Left hindlimb (tissue), 1 donor: ENCODE measurements at places on chromosomes 12 and 14.

DNA sequence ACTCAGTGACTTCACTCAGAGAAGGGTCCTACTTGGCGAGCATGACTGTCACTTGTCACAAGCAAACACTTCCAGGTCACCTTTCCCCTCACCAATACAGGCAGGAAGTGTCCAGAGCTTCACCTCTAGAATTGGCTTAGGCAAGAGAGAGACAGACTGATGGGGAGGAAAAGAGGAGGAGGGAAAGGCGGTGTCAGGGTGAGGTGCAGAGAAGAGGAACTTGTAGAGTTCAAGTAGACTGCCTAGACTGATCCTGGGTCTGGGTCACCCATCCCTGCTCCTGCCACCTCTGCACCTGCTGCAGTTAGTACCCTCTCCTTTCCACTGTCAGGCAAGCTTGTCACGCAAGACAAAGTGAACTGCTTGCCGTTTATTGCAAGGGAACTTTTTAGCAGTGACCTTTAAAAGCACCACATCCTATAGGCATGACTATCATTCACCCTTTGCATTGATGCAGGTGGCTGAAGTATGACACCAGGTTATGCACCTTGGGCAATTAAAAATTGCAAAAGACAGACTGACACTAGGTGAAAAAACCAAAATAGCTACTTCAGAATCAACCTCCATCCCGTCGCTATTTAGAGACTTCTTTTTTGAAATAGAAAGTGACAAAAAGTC is 292.4 kb downstream of the SYT1 start:
- no peak for DNase-seq

GRCh38 chr14:50116966-50117365 is 594 bp upstream of the VCPKMT start:
- no peak for DNase-seq

DNA sequence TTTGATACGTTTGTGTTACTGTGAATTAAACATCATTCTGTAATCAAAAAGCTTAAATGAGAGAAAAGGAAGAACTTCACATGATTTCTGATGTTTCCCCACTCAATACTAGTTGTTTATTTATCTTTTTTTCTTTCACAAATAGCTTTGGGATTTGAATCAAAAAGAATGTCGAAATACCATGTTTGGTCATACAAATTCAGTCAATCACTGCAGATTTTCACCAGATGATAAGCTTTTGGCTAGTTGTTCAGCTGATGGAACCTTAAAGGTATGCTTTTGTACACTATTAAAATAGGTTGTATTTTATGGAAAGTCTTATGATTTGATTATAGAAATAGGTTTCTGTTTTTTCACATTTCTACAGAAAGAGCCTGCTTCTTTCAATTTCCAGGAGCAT is 41.5 kb downstream of the APAF1 start:
- no peak for DNase-seq

DNA sequence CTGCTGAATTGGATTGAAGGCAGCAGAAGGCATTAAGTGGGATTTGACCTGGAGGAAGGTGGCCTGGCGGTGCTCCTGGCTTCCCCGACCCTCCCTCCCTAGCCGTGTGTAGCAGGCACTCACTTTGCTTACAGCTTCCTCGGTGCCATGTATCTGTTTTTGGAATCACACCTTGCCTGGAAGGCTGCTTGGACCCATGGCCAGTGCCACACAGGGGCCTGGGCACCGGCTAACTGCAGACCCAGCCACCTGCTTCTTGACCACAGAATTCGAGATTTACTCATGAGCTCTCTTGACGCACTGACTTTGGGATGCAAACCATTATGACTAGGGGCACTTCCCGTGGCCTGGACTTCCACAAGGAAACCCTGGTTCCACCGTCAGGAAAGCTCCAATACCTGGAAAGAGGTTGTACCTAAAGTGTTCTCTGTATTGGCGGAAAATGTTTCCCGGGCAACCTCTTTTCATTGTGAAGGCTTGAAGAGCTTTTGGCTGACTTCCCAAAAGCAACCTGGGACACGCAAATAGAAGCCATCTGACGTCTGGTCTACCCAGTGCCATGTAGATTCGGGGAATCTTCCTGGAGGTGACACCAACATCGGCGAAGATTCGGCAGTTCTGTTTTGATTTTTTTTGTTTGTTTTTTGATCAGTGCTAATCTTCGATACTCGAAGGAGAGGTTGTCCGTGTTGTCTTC is 125.6 kb upstream of the RTL1 start:
- peak; percentile 31 for DNase-seq

DNA sequence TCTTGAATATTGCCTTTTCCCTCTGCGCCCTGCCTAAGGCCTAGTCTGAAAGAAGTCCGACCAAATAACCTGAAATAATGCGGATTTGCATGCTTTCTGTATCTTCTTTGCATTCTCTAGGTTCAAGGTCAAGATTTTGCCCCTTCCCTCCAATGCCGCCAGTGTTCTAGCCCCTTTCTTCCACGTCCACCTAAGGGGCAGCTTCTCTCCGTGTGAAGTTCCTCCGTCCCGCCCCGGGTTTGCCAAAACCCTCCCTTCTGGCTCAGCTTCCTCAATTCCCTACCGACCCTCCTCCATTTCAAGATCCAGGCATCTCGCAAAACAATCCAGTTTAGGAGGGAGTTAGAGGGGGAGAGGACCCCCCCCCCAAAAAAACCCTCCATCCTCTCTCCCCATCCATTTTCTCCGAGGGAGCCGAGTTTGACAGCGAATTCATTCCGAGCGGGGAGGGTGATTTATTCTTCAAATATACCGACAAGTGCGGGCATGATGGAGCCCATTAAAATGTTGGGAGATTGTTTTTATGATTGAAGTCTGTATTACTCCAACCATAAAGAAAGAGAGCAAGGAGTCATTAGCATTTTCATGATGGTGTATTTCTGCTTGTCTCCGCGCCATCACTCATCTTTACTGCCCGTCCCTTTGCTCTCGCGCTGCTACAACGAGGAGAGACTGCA is 20.9 kb upstream of the ATP5MC2 start:
- DNase-seq = no peak
